ENCODE measurements at places on chromosomes 3 and 15.

DNA sequence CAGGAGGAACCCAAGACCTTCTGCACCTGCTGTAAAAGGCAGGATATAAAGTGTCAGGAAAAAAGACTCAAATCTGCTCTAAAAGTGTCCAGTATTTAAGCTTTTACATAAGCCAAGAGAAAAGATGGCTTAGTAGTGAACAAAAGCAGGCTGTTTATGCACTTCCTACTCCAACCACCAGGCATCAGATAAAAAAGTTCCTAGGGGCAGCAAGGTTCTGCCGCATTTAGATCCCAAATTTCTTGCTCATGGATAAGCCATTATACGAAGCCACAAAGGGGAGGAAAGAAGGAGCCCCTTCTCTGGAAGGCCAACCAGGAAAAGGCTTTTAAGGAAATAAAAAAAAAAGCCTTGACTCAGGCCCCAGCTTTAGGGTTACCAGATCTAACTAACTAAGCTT is 10.6 kb upstream of the SLC9C1 start:
- DNase-seq, result no peak

DNA sequence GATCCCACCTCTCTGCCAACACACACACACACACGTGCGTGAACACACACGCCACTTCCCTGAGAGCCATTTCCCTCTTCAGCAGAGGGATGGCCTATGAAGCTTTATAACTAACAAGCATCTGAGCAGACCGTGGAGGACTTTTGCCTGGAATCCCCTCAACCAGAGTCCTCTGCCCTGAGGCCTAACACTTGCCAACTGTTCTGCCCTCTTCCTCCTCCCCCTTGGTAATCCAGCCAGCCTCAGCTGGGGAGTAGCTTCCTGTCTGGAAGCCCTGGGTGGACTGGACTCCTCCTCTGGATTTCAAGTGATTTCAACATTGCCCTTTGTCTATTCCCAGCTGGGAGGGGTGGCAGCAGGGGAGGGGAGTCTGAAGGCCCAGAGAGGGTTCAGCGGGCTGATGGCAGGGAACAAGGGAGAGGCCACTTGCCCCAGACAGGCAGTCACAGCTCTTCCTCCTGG is 68.4 kb upstream of the HACD2 start:
- peak; percentile 97 for DNase-seq

DNA sequence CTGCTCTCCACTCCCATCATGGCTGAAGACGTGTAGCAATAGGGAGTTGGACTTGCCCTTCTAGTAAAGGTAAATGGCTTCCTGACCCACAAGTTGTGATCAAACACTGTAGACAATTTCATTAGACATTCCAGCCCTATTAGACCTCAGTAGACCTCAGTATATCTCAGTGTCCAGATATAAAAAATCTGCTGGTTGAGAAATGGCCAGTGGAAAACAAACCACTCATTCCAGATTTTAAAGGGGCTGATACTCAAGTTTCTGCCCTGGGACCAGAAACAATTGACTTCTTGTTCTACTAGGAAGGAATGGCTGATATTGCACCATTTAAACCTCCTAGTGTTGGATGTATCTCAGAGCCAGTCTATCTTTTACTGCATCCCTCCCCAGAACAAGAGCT is 613.2 kb downstream of the PDCD6IP start:
- DNase-seq, result no peak

- DNase-seq, result no peak
Measured at GRCh38 chr15:86849558-86850285, 770.1 kb downstream of the AGBL1 start.

GRCh38 chr3:77256584-77257503 is 216.9 kb downstream of the ROBO2 start:
- no peak for DNase-seq

- peak; percentile 98 for DNase-seq
Measured at GRCh38 chr3:73600293-73600938, 24.3 kb downstream of the PDZRN3 start.

- DNase-seq, result no peak
Measured at GRCh38 chr15:74217907-74218885, 15.6 kb upstream of the STRA6 start.

DNA sequence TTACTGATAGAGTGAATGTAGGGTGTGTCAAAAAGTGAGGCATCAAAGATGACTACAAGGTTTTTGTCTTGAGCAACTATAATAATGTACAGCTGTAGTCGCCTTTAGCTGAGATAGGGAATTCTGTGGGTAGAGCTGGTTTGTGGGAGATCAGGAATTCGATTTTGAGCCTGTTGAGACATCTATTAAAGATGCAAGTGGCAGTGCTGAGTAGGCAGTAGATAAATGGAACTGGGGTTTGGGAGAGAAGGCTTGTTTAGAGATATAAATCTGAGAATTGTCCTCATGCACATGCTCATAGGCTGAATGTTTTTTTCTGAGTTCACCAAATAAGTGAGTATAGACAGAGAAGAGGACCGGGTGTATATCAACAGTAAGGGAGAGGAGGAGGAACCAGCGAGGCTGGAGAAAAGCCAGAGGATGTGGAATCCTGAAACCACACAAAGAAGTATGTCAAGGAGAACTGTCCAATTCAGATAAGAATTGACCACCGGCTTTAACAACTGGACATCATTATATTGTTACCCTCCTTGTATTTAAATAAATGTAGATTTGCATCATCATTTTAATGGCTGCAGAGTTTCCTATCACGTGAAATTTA is 146.0 kb upstream of the TNIK start:
- DNase-seq, result peak; percentile 51

- no peak for DNase-seq
Measured at GRCh38 chr3:129616291-129616690, 9.8 kb upstream of the PLXND1 start.

DNA sequence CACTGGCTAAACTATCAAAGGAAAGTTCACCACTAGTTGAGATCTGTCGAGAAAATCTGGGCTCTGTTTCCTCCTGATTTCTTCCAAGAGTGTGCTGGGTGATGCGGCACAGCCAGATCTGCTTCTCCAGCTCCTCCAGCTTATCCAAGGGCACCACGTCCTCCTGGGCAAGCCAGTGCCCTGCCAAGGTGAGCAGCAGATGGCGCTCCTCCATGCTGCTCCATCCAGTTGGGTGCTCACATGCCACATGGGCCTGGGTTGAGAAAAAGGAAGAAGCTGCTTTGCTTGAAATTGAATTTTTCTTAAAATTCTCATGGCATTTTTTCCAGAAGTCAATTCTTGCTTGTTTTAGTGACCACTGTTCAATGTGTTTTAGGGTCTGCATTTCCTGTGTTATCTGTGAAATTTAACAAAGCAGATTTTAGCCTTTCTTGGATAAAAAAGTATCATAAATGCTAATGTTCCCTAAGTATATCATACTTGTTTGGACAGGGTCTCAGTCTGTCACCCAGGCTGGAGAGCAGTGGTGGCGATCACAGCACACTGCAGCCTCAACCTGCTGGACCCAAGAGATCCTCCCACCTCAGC is 47.3 kb downstream of the EIF3J start:
- peak; percentile 6 for DNase-seq

DNA sequence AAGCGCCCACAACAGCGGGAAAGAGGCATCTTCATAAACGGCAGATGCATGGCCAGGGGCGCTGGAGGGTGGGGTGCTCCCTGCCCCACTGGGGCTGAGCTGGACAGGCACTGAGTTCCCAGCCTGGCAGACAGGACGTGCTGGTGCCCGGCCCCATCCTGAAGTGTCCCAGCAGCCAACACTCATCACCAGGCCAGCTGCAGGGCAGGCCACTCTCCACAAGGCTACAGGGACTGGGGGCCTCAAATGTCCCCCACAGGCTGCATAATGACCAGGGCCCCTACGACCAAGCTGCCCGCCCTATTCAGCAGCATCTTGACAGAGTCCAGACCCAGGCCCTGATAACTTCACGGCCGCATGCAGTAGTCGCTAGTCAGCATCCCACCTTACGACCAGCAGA is 124.1 kb upstream of the IQSEC1 start:
- DNase-seq, result no peak

GRCh38 chr3:21390856-21391255 is 360.2 kb downstream of the ZNF385D start:
- DNase-seq, result peak; percentile 51

GRCh38 chr15:59762558-59762957 is 73.4 kb upstream of the BNIP2 start:
- no peak for DNase-seq

GRCh38 chr3:8868996-8869395 is 94.3 kb downstream of the RAD18 start:
- no peak for DNase-seq

DNA sequence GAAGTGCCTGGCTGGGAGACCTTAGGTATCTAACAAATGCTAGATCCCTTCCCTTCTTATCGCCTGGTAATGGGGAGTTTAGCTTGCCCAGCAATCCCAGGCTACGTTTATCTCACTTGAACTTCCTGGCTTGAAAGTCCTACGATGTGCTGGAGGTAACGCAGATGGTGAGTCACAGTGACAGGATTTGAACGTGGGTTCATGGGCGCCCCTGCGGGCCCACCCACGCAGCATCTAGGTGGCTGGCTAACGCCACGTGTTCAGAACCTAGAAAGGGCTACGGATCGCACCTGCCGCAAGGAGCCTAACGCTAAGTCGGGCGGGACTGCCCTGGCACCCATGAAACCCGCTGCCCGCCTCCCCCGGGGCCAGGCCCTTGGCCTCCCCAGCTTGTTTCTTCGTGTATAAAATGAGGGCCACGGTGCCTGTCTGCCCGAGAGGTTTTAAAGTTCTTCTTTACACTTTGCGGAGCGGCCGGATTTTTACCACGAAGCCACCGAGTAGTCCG is 600 bp upstream of the USP3 start:
- peak; percentile 69 for DNase-seq

DNA sequence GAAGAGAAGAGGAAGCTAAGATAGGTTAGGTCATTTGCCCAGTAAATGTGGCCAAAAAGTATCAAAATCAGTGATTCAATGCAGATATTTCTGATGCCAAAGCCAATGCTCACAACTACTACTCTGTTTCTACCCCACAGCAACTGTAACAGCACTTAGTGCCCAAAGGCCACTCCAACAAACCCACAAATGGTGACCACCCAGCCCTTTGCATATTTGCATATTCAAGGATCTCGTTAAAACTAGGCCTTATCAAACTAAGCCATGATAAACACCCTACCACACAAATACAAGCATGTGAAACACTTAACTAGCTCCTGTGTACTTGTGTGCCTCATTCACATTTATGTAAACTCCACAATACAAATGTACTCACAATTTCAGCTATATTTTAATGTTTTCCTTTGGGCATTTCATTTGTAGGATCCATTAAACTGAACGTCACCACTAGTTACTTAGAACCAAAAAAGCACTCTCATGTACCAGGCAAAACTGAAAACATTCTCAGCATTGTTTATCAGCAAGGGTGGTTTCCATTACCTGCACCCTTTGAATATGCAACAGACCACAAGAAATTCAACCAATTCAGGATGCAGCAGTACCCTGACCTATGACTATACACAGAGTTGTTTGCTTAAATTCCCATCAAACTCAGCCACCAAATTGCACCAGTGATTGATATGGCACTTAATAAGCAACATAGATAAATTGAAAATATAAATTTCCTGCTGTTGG is 111.2 kb upstream of the STT3B start:
- DNase-seq, result no peak

DNA sequence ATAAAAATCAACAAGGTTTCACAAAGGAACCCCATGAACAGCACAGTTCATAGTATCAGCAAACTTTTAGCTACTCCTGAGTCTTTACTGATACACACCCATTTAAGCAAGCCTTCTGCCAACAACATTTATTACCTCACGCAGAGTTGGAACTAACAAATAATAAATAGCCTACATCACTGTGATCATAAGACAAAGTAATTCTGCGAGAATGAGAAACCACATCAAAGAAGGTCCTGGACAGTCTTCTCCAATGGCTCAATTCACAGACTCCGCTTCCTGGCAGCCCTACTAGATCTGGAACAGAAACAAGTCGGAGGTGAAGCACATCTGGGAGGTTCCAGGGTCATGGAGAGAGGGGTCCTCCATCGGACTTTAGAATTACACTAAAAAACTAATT is 37.0 kb downstream of the LDHAL6B start:
- DNase-seq, result no peak

DNA sequence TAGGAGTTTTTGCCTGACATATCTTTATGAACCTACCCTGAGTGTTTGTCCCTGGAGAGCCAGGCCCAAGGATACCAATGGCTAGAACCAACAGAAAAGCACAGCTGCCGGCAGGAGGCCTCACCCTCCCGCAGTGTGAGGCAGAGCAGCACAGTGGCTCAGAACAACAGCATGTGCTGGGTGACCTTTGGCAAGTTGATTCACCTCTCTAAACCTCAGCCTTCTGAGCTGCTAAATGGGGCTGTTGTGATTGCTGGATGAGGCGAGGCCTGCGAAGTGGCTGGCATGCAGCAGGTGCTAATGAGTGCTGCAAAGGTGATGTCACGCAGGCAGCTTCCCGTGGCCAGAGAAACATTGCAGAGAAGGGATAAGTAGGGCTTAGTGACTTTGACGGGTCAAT is 23.3 kb downstream of the IDH2 start:
- DNase-seq, result no peak

Data from fibroblast of upper back skin (primary cell).